ENCODE measurements at places on chromosomes 4 and X. TPM values are rescaled to one million over a fixed set of nuclear protein-coding genes. Genes with fewer than 3 reads are reported as not detected.

The WDFY3 gene
- 115 TPM for total RNA-seq

The LAMP2 gene
- 137 TPM for total RNA-seq

The MAMLD1 gene
- total RNA-seq = 0.11 TPM

The STX18 gene
- total RNA-seq = 18.8 TPM

The LEF1 gene
- total RNA-seq = not detected

The PDE6B gene
- total RNA-seq = 5.0 TPM

The ANOS1 gene
- total RNA-seq = 2.4 TPM

The CT45A5 gene
- not detected for total RNA-seq

The ARMCX1 gene
- total RNA-seq = 56.1 TPM

The UGT2B11 gene
- not detected for total RNA-seq

The SOX3 gene
- not detected for total RNA-seq

The JCHAIN gene
- not detected for total RNA-seq

The CDS1 gene
- 22.9 TPM for total RNA-seq

The CNGA1 gene
- total RNA-seq = 0.11 TPM

The DHRSX gene
- total RNA-seq = 18.5 TPM

The CHST7 gene
- 2.3 TPM for total RNA-seq

The DLG3 gene
- total RNA-seq = 23.6 TPM

The PPP3CA gene
- 64.1 TPM for total RNA-seq

The RRAGB gene
- 61.6 TPM for total RNA-seq

The H2BW2 gene
- not detected for total RNA-seq

The DDIT4L gene
- total RNA-seq = not detected

The TMSB15A gene
- total RNA-seq = 1.6 TPM

The NSUN7 gene
- total RNA-seq = 0.65 TPM

The DDX53 gene
- total RNA-seq = not detected

The FGF5 gene
- not detected for total RNA-seq

The UBE2D3 gene
- total RNA-seq = 623 TPM

The BRS3 gene
- total RNA-seq = not detected
